ENCODE measurements at places on chromosomes 1 and 21.
A peak's percentile ranks its signal among the peaks of the same experiment; 100 is the strongest.

DNA sequence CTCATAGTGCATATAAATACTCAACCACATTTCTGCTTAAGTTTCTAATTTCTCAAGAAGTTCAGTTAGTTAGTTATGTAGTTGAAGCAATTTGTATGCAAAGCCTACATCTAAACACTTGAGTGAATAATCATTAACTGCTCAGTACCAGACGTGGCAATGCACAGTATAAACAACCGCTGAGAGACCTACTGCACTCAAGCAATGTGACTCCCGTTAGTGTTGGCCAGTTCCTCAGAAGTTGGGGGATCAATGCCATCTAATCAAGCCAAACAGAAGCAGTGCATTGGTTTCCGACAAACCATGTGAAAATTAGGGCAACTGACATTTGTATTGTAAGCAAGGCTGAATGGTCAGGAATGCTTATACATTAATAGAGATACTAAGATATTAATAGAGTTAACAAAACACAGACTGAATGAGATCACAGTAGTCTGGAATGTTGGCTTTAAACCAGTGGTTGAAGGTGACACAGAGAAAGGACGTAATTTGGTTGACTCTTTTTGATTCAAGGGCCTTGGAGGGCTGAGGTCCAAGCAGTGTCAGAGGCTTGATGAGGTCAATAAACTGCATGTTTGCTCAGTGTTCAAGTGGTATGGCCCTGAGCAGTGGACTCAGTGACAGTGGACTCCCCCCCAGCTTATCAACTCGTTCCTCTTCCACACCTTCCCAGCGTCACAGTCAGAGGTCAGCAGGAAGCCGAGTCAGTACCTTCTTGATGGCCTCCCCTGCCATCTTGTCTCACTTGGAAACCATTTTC lies 255.5 kb downstream of the CTH start:
- peak; percentile 36 for DNase-seq

DNA sequence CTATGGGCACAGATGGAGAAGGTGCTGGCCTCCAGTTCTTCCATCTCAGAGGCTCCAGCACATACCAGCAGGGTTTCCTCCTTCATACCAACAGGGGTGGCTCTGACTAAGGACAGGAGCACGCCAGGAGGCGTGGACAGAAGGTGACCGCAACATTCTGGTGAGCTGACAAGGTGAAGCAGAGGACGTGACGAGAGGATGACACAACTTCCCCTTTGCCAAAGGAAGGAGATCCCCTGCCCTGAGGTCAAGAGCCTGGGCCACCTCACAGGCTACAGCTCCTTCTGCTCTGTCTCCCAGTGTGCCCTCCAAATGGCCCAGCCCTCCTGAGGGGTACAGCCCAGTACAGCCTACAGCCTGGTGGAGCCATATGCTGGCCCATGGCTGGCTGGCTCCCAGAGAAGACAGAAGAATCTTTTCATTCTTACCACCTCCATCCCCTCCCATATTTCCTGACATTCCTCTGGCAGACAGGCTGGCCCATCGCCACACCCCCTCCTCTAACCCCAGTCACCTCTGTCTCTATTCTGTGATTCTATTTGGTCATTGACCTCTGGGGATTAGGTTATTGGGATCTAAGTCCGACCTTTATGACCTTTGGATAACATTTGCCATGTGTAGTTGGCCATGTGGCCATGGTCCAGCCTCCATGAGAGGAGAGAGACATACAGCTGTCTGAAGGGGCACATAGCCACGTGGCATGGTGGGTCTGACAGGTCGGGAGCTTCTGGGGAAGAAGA lies 5.1 kb upstream of the LAMB3 start:
- peak; percentile 48 for DNase-seq

DNA sequence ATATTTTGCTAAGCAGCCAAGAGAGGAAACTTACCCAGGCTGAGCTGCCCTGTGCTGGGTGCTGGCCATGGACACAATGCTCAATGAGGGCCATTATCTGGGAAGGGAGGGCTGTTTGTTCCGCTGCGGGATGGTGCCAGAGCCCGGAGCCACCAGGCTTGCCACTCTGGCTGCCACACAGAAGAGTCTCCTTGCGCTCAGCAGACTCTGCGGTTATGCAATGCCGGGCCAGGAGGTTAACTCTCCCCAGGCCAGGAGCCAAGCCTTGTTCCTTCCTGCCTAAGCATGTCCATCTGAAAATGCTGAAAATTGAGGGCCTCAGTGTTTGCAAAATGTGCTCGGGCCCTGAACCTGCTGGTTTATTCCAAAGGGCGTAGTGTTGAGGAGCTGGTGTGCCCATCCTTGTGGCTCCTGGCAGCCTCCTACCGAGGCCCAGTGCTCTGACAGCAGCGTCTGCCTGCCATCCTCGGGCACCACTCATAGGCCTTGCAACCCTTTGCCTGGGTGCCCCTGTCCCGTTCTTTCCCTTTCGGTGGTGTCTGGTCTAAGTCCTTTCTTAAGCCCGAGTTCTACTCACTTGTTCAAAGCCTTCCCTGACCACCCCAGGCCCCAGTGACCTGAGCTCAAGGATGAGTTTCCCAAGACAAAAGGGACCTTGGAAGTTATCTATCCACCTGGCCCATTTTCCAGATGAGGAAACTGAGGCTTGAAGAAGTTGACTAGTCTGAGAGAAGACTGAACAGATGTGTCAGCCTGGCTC lies 133.8 kb upstream of the EDN2 start:
- peak; percentile 88 for DNase-seq

GRCh38 chr1:41343790-41344699 lies 17.2 kb upstream of the FOXO6 start:
- no peak for DNase-seq

GRCh38 chr1:195951313-195951712 lies 656.9 kb downstream of the KCNT2 start:
- no peak for DNase-seq

- DNase-seq, result peak; percentile 84
These were observed 20.7 kb upstream of the LAX1 start for GRCh38 chr1:203744075-203744972.

- no peak for DNase-seq
These were observed 1.5 kb upstream of the VANGL2 start for GRCh38 chr1:160398823-160399222.

- no peak for DNase-seq
These were observed 40.6 kb upstream of the PLA2G5 start for GRCh38 chr1:20029178-20029912.

DNA sequence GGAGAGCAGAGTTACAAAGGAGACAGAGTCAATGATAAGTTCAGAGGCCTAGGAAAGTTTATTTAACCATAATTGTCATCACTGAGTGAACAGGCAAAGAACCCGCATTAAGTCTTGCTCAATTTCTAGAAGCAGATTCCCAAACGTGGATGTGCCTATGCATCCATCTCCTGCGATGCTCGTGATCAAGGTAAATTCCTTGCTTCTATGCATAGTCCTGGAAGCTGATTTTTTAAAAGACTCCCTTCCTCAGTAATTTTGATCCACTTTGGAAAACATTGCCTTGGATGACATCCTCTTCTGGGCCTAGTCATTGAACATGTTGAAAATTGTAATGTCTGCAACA lies 116.4 kb downstream of the TNFSF18 start:
- no peak for DNase-seq

DNA sequence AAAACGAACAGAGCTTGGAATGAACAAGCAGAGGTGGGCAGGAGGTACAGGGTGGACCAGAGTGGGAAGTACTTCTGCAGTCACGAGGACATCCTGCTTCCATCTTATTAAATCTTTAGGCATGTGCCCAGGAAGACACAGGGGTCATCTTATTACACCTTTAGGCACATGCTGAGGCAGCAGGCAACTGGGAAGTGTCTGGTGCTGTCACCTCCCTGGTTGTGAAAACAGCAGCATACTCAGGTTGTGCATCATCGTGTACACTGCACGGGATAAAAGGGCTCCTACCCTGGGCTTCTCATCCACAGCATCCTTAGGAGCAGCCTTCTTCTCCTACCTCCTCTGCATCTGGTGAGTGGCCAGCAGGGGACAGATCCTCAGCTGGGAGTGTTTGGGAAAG lies at the start of gene LCE3C:
Gene LCE3C, plus strand, starts transcription at position 301 of the 400 bp plus-strand sequence. CDS start 498 bp downstream, outside the sequence.
- no peak for DNase-seq

- DNase-seq, result peak; percentile 31
These were observed 45.3 kb upstream of the SLC5A9 start for GRCh38 chr1:48177257-48177656.

GRCh38 chr1:228478912-228479711 lies 8.1 kb upstream of the RNF187 start:
- no peak for DNase-seq

DNA sequence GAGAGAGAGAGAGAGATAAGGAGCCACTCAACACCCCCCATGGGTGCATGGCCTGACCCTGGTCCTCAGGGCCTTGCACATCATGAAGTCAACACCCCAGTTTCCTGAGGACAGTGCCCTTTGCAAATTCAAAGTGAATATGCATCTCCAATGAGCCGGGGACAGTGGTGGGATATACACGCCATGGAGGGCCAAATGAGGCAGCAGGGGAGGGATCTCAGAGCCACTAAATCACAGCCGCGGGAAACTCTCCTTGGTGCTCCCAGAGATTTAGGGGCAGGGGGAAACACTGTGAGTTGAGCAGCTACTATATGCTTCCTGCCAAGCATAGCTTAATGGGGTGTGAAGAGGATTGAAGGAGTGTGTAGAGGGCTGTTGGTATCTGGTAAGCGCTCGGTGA lies 35.5 kb downstream of the MATN1 start:
- DNase-seq, result no peak

- no peak for DNase-seq
These were observed 34.9 kb downstream of the COP1 start for GRCh38 chr1:176172215-176172614.

DNA sequence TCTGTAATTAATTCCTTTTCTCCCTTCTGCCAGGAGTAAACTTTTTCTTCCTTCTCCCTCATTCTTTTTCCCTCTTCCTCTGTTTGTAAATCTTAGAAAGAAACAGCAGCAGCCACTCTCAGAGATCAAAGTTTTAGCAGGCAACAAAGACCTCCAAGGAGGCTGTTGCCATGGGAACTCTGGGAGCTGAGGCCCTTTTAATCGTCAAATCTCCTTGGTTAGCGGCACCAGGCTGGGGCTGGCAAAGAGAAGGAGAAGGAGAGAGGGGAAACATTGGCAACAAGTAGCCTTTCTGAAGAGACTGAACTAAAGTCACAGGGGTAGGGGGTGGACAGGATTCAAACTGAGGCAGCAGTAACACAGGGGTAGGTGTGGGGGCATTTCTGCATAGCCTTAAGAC lies 25.2 kb downstream of the ILDR2 start:
- no peak for DNase-seq

GRCh38 chr1:17527036-17527914 lies 12.2 kb upstream of the ARHGEF10L start:
- DNase-seq, result peak; percentile 54

- DNase-seq, result no peak
These were observed 37.3 kb downstream of the KCND3 start for GRCh38 chr1:111952125-111952657.

- DNase-seq, result no peak
These were observed 13.6 kb downstream of the SRSF11 start for GRCh38 chr1:70234733-70235132.

DNA sequence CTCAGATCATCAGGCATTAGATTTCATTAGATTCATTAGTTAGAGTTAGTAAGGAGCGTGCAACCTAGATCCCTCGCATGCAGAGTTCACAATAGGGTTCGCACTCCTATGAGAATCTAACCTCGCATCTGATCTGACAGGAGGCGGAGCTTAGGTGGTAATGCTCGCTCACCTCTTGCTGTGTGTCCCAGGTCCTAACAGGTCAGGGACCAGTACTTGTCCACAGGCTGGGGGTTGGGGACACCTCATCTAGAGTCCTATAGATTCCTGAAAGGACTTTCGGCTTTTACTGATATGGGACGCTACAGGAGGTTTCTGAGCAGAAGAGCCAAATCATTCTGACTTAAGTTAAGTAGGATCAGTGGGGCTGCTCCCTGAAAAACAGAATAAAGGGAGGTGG lies 91.4 kb downstream of the AKT3 start:
- no peak for DNase-seq

- DNase-seq, result no peak
These were observed 105.5 kb upstream of the CACYBP start for GRCh38 chr1:174894117-174894762.

- DNase-seq, result peak; percentile 86
These were observed 10.1 kb upstream of the MEF2D start for GRCh38 chr1:156510709-156511108.

DNA sequence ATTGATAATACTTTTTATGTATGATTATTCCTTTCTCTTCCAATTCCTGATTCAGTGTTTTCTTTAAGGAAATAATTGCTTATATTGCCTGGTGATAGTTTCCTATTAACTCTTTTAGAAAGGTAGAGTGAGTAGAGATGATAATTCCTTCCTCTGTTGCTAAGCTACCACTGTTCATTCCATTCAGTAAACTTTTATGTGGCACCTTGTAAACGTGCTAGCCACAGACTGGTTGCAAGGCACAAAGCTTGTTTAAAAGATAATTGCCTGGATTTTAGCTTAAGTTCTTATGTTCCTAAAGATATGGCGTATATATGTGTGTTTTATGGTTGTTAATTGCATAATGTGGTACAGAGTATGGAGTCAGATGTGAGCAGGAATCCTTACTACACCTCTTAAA lies 3.2 kb downstream of the ZFYVE9 start:
- no peak for DNase-seq

GRCh38 chr1:195591917-195592672 lies 1016.1 kb downstream of the KCNT2 start:
- DNase-seq, result no peak

GRCh38 chr1:25793585-25794170 lies 6.3 kb upstream of the SELENON start:
- DNase-seq, result no peak

GRCh38 chr1:65836686-65837085 lies 44.0 kb downstream of the PDE4B start:
- DNase-seq, result no peak

- no peak for DNase-seq
These were observed 58.3 kb upstream of the LYST start for GRCh38 chr1:235925016-235925415.

DNA sequence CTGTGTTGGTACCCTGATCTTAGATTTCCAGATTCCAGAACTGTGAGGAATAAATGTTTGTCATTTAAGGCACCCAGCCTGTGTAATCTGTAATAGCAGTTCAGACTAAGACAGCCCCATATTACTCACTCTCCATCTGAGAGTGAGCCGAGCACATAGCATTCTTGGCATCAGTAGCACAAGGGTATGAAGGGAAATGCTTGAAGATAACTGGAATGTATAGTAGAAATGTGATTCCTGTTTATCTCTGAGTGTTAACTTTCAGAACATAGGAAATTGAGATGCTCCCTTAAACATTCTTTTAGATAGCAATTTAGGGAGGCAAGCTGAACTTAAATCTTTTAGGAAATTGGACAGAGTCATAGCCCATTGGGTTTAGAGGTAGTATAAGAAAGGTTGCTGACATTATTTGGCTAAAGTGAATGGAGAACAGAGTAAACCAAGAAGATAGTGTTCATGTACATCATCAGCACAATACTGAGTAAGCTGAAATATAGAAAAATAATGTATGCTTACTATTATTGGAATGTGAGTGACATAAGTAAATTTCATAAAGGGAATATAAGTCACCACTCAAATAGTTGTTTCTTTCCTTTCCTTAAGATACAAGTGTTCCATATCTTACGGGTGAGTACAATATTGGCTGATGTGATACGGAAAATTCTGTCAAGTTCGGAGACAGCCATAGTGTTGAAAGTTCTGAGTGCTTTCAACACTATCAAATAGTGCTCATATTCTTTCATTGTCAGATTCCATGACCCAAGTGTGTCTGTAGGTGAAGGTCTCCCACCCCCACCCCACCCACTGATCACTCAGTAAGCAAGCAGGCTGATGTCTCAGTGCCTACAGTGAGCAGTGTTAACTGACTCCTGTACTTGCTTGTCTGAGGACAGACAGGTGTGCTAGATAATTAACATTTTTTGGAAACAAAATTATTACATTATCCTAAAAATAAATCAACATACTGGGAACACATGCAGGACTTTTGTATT lies 73.7 kb downstream of the LRRC8D start:
- no peak for DNase-seq
